ENCODE measurements at places on chromosomes 1 and 21.

DNA sequence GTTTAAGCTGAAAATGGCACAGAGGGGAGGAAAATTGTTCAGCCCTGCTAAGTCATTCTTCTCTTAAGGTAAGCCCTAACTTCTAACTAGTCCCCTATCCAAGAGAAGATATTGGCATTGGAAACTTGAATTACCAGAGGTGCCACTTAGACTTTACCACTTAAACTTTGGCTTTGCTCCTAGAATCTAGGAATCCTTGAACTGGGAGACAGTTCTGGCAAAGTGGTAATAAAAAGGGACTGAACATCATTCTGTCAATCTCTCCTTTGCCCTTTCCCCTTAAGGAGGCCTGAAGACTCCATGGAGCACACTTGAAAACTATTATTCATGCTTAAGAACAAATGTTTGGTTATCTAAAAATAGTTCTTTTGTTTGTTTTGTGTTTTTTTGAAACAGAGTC lies 8.4 kb downstream of the ATP1A4 start:
- no peak for DNase-seq

DNA sequence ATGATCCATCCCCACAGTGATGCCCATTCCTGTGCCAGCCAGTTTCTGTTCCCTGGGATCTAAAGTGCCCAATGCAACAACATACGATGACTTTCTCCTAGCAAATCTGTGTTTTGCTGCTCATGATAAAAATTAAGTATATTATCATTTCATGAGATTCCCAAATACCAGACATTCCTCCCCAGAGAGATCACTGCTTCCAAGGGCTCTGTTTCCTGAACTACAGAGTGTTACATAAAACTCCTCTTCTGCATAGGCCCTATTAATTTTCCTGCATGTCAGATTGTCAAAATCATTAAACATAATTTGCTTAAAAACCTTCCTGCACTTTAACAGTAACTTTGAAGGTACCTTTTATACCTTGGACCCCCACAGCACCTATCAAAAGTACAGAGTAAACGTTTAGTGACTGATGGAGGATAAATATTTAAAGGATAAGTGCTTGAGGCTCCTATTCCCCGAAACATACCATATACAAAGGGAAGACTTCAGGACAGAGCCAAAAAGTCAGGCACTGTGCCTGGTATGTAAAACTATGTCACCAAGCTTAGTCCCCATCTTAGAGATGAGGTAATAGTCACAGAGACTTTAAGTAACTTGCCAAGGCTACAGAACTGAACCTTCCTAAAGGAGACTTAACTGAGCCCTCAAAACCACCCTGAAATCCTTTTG lies 50.2 kb downstream of the SLC25A24 start:
- DNase-seq = no peak

GRCh38 chr1:29332204-29332603 lies 95.9 kb downstream of the PTPRU start:
- no peak for DNase-seq

DNA sequence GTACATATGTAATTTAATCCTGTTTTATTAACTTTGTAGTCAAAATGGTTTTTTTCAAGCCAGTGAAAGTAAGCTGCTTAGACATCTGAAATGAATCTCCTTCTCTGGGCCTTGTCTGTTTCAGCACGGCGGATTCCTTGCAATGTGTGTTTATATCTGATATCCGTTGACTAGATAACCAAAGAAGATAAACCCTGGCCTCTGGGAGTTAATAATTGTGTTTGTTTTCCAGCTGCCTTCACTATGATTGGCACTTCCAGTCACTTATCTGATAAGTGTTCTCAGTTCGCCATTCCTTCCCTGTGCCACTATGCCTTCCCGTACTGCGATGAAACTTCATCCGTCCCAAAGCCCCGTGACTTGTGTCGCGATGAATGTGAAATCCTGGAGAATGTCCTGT lies 63.5 kb upstream of the UBE2U start:
- DNase-seq = no peak

- no peak for DNase-seq
Observed at GRCh38 chr1:83531521-83532309, 467.2 kb downstream of the TTLL7 start.
